ENCODE measurements at places on chromosomes 2 and 18. TPM values are rescaled to one million over a fixed set of nuclear protein-coding genes. Genes with fewer than 3 reads are reported as not detected.

The B3GNT7 gene
- 0.71 TPM for polyA plus RNA-seq

DNA sequence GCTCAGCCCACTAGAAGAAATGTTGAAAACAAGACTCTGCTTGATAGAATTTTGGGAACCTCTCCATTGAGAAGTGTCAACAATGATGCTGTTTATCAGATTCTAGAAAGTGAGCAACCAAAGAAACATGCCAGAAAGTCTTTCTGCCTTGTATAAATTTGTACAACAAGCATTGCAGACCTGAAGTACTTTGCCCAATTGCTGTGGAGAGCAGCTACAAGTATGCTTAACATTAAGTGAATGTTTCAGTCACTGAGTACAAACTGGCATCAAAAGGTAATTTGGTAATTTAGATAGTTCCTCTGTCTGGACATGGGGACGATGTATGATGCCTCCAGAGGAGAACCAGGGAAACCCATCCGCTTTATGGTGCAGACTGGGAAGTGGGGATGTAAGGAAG, 33.4 kb upstream of the SKA1 start:
- no peak for DNase-seq

DNA sequence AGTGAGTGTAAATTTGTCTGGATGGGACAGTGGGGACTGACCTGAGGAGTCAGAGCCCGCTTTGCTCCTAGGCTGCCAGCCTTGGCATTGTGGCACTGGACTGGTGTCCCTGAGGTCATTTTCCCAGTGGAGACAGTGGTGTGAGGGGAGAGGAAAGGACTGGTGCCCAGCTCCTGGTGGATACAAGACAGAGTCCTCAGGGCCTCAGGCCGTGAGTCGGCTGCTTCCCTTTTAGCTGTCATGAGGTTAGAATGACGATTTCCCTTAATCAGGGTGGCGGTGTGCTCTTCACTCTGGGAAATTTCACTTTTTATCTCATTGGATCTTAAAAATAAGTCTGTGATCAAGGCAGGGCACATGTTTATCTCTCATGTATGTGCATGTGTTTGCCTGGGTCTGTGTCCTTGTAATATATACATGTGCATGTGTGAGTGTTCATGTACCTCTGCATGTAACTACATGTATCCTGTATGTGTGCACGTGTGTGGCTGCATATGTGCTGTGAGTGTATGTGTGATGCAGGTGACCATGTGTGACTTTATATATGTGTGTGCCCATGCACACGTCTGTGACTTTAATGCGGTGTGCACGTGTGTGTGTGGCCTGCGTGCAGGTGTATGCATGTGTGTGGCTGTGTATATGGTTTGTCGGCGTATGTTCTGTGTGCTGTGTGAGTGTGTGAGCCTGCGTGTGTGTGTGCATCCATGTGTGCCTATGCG, 55.7 kb downstream of the GLI2 start:
- DNase-seq: no peak

The ICA1L gene
- polyA plus RNA-seq: 2.2 TPM

The FIGN gene
- polyA plus RNA-seq: 1.9 TPM

The CCBE1 gene
- 9.9 TPM for polyA plus RNA-seq

DNA sequence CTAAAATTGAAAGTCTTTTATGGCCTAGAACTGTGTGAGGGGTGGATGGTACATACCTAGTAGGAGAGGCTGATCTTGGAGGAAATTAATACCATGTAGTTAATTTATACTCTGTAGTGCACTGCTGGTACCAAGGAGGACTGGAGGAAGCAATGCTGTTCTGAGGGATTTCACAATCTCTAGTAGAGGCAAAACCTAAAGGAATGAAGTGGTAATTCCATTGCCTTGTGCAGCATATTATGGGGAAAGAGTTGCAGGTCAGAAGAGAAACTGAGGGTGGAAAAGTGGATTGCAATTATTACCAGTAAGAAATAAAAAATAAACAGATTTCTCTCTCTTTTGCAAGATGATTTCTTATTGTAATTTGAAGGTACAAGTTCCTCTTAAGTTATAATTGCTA, 2.2 kb downstream of the ABI2 start:
- DNase-seq: no peak

DNA sequence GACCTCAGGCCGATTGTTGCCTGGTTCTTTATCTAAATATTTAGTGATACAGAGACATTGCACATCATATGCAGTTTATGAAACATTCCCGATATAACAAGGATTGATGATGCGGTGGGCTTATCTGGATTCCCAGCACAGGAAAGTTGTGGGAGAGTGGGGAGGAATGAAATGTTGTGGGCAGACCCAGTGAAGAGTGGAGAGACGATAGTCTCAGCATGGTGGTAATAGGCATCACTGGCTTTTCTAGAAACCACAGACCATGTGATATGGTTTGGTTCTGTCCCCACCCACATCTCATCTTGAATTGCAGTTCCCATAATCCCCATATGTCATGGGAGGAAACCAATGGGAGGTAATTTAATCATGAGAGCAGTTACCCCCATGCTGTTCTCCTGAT, 34.8 kb upstream of the RND3 start:
- DNase-seq: no peak

GRCh38 chr2:20723543-20723942, 56.6 kb downstream of the GDF7 start:
- DNase-seq: no peak

DNA sequence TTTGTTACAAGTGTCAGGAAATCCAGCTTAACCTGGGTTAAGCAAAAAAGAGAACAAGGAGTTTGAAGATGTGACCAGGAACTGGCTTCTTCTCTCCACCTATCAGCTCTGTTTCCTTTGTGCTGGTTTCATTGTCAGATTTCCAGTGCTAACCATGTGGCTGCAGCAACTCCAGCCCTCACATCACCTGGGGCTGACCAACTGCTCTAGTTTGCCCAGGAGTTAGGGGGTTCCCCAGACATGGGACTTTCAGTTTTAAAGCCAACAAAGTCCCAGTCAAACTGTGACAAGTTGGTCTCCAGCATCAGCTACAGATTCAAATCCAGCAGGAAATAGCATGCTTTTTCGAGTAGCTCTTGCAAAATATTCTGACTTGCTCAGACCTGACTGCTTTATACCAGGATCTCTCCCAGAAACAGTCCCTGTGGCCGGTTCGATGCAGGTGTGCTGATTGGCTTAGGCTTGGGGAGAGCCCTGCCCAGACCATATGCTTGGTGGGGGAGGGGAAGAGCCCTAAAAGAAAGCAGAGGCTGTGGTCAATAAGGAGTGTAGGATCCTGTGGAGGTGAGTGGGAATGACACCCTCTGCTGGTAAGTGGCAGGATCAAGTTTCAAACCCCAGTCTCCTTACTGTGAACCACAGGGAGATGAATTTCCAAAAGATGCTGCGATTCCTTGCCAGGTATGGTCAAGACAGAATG, 49.5 kb downstream of the KCNE4 start:
- DNase-seq: peak; percentile 52

The RBM43 gene
- polyA plus RNA-seq: 4.4 TPM

- no peak for DNase-seq
Observed at GRCh38 chr2:44328750-44329149, 32.5 kb downstream of the PREPL start.

The BCL11A gene
- 0.12 TPM for polyA plus RNA-seq

The MERTK gene
- 1.0 TPM for polyA plus RNA-seq

- peak; percentile 41 for DNase-seq
Observed at GRCh38 chr2:191521608-191522208, 156.2 kb upstream of the NABP1 start.

- DNase-seq: no peak
Observed at GRCh38 chr2:241430178-241430577, 74.1 kb downstream of the FARP2 start.

GRCh38 chr2:128415779-128416061, 97.1 kb upstream of the HS6ST1 start:
- DNase-seq: no peak

DNA sequence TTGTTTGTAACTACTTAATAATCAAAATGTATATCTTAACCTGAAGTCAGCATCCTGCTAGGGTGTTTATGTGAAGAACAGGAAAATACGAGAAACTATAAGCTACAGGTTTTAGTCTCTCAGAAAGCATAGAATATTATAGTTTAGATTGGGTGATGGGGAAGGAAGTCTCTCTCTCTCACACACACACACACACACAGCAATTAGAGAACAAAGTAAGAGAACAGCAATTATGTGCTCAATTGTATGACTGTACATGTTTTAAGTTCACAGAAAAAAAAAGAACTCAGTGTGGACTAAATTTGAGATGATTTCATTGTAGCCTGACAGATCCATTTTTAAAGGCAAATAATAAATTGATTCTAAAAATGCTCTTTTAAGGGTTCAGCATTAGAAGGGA, 94.3 kb upstream of the ZNF516 start:
- DNase-seq: no peak

- no peak for DNase-seq
Observed at GRCh38 chr18:37421341-37422077, 144.1 kb downstream of the CELF4 start.

DNA sequence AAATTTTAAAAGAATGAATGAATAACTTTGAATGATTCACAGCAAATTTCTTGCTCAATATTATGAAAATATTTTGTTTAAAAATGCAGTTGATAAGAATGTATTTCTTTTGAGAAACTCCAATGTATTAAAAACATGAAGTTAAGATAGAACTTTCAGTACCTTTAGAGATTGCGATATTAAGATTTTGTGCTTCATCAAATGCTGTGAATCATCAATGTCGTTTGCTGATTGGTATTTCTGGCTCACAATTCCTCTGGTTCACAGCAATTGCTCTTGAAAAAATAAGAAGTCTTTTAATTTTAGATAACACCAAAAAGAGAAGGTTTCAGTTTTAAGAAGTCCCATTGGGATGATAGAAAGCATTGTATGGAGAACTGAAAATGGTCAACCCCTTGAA, 228.7 kb downstream of the IKZF2 start:
- DNase-seq: no peak

The PDE11A gene
- polyA plus RNA-seq: 3.4 TPM

DNA sequence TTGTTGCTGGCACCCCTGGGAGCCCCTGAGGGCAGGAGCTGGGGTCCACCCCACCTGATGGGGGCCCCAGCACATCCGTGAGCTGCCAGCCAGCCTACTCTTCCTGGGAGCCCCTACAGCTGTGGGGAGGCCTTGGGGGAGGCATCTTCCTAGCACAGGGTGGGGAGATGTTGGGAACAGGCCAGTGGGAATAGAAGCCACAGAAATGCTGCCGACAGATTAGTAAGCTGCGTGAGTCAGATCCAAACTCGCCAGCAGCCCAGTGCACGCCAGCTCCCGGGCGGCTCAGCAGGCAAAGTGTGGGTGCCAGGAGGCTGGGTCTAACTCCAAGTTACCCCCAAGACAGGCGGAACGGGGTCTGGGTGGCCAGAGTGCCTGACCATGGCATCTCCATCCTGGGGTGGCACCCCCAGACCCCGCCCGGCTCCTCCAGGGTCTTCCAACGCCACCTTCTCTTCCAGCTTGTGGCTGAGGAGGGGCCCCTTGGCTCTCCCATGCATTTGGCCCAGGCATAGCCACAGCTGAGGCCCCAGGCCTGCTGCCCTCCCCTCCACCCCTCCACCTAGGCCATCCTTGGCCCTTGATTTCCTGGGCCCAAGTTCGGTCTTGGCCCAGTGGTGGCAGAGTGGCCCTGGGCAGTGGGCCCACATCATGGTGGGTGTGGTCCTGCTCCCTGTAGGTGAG, 15.3 kb downstream of the CROCC2 start:
- peak; percentile 58 for DNase-seq

DNA sequence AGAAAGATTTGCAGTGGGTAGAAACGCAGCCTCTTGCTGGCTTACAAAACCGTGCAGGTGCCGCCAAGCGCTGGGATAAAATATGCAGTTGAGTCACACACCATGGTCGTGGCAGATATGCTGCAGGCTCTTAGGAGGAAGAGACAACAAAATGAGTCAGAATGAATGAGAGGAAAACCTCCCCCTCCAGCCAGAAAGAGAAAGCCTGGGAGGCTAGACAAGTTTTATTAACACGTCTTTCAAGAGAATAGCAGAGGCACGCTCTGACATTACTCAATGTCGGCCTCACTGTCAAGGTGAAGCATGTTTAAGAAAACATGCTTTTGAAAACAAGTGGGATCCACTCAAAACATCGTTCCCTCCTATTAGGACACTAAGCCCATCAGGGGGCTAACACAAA, 37.1 kb upstream of the ZCCHC2 start:
- peak; percentile 60 for DNase-seq

DNA sequence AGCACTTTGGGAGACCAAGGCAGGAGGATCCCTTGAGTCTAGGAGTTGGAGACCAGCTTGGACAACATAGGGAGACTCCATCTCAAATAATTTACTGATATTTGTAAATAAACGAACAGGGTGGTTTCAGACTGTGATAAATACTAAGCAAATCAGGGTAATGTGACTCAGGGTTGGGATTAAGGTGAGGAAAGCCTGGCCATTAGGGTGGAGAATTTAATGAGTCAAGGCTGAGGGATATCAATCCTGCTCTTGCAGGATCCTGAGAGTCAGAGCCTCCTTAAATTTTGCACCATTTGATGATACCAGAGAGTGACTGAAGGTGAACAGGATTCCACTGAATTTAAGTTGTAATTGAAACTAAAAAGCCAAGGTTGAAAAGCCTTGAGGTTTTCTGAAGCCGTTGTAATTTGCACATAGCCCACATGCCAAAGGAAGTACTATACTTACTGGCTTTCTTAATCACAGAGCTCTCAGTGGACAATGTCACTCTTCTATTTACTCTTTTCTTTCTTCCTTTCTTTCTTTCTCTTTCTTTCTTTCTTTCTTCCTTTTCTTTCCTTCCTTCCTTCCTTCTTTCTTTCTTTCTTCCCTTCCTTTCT, 28.6 kb upstream of the AP1S3 start:
- DNase-seq: no peak

The EGR4 gene
- not detected for polyA plus RNA-seq

GRCh38 chr2:159613651-159614285, 2.6 kb downstream of the BAZ2B start:
- DNase-seq: no peak

DNA sequence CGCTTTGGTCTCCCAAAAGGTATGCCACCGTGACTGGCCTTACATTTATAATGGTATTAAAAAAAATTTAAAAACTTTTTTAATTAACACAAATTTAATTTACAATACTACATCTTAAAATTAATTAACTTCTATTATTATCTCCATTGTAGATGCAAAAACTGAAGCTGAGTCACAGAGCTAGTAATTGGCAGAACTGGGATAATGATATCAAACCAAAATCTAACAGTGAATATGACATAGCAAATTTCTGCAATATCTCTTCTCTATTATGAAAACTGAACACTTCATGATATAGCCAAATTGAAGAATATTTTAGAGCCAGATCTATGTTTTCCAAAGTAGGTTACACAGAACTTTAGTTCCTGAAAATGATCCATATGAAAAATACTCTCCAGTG, 66.4 kb upstream of the CHAC2 start:
- no peak for DNase-seq

The ATP6V1B1 gene
- polyA plus RNA-seq: 2.5 TPM

All from A549 (cell line).